Kasumi-1 (cell line): ENCODE measurements at places on chromosomes 7 and 10.
A peak's percentile ranks its signal among the peaks of the same experiment; 100 is the strongest.

GRCh38 chr7:151886783-151887182 lies 9.9 kb upstream of the PRKAG2 start:
- no peak for DNase-seq

GRCh38 chr7:138834583-138834982 lies 36.6 kb upstream of the ATP6V0A4 start:
- no peak for DNase-seq

DNA sequence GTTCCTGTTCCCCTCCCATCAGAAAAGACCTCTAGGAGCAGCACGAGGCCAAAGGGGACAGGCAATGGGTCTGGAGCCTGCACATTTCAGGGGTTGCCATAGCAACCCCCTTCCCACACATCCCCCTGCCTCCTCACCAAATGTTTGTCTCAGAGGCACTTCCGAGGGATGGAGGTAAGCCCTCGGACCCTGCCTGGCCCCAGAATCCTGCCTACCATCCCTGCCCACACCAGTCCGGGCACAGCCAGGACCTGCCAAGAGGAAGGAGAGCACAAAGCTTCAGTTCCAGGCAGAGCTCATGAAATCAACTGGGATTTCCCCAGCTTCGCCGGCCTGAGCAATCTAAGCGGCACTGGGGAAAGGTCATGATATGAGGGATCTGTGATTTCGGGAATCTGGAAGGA lies 175.0 kb upstream of the PLXNA4 start:
- DNase-seq, result no peak

- no peak for DNase-seq
These were observed 545 bp downstream of the GIGYF1 start for GRCh38 chr7:100693312-100694097.

DNA sequence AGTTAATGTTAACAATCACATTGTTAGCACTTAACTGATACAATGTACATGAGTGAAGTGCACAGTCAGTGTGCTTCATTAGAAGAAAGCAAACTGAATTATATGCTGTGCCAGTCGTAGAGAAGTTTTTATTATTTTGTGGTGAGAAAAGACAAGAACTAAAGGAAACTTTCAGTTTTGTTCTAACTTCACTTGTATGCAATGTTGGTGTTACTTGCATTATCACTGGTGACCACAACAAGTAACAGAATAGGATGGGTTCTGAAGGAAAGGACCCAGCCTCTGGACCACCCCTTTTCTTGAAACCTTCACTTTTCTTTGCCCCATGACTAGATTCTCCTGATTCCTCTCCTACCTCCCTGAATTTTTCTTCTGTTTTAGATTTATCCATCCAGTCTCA lies 123.3 kb upstream of the GAD2 start:
- no peak for DNase-seq

DNA sequence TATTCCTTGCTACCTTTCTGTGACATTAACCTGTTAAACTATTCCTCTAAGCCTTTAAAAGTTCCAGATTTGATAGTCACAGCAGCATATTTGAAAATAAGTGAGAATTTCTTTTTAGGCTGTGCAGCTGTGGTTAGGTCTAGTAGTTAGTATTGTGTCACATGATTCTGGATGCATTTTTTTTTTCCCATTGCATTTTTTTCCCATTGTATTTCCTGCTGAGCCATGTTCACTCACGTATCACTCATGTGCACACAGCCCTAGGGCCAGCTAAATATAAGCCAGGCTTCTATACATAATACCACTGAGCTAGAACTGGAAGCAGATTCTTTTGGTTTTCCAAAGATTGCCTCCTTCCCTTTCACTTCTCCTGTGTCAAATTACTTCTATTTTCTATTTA lies 37.4 kb downstream of the DNAJC9 start:
- no peak for DNase-seq

- no peak for DNase-seq
These were observed 1085.9 kb downstream of the GATA3 start for GRCh38 chr10:9140373-9140772.

- DNase-seq, result peak; percentile 68
These were observed 83.5 kb downstream of the ADK start for GRCh38 chr10:74234569-74234968.

DNA sequence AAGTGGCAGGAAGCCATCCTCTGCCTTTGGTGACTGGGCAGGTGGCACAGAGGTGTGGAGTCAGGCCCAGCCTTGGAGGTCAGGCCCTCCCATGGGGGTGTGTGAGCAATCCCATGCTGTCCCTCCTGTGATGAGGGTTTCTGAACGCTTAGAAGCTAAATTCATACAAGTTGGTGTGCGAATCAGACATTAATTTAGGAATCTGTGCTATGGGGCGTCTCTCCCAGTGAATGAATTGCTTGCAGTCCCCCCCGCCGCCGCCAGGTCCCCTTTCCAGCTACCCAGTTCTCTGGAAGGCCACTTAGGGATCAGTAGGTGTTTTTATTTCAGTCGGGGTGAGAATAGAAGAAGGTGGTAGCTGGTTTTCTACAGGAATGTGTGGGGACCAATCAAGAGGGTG lies 37.5 kb downstream of the LRRC18 start:
- DNase-seq, result no peak

GRCh38 chr7:1951159-1951536 lies 281.1 kb downstream of the ELFN1 start:
- DNase-seq, result no peak

DNA sequence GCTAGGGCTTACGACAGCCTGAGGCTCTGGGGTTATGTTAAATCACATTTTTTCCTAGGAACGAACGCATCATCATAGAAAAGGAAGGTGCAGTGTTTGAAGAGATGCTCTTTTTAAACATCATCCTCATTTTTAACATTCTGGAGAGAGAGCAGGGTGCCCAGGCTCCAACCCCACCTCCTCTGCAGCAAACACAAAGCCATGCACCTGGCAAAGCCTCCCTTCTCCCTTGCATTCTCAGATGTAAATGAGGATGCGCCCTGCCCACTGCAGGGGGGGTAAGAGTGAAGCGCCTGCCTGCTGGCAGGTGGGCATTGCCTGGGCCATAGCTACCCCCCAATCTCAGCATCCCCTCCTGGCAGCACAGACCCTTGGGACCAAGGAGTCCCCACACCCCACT lies 92.4 kb downstream of the PTPRN2 start:
- no peak for DNase-seq

- DNase-seq, result no peak
These were observed 84.0 kb upstream of the KLF6 start for GRCh38 chr10:3869036-3869435.

- no peak for DNase-seq
These were observed 1189.0 kb upstream of the LRRN3 start for GRCh38 chr7:109901926-109902325.

DNA sequence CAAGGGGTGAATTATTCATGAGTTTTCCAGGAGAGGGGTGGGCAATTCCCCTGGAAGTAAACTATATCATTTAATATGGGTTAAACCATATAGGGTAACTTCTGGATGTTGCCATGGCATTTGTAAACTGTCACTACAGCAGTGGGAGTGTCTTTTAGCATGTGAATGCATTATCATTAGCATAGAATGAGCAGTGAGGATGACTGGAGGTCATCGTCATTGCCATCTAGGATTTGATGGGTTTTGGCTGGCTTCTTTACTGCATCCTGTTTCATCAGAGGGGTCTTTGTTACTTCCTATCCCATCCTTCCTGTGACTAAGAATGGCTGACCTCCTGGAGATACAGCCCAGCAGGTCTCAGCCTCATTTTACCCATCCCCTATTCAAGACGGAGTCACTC lies 139.5 kb upstream of the PRKCQ start:
- no peak for DNase-seq

- no peak for DNase-seq
These were observed 34.1 kb downstream of the GBX1 start for GRCh38 chr7:151133266-151133985.

DNA sequence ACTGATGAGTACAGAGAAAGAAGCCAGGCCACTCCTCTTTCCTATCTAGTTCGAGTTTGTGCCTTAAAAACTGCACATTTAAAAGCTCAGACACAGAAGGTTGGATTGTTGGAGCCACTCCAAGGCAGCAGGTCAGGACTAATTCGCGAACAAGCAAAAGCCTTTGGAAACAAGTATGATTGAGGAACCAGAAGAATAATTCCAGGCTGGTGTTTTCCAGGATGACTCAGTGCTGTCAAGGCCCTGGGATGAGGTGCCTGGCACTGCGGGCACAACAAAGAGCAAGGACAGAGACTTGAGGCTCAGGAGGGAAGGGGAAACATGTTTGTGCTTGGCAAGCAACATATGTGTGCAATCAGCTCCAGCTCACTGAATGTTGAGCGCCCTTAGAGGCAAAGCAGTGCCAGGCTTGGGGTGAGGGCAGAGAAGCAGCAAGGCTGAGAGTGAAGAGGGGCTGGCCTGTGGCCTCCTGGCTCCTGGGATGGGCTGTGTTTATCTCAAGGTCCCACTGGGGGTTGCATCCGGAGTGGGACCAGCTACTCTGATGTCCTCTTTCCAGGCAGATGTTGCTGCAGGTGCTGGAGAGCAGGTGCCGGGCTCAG lies 44.1 kb downstream of the VSTM4 start:
- no peak for DNase-seq

GRCh38 chr7:133827707-133828623 lies 299.2 kb upstream of the LRGUK start:
- no peak for DNase-seq

DNA sequence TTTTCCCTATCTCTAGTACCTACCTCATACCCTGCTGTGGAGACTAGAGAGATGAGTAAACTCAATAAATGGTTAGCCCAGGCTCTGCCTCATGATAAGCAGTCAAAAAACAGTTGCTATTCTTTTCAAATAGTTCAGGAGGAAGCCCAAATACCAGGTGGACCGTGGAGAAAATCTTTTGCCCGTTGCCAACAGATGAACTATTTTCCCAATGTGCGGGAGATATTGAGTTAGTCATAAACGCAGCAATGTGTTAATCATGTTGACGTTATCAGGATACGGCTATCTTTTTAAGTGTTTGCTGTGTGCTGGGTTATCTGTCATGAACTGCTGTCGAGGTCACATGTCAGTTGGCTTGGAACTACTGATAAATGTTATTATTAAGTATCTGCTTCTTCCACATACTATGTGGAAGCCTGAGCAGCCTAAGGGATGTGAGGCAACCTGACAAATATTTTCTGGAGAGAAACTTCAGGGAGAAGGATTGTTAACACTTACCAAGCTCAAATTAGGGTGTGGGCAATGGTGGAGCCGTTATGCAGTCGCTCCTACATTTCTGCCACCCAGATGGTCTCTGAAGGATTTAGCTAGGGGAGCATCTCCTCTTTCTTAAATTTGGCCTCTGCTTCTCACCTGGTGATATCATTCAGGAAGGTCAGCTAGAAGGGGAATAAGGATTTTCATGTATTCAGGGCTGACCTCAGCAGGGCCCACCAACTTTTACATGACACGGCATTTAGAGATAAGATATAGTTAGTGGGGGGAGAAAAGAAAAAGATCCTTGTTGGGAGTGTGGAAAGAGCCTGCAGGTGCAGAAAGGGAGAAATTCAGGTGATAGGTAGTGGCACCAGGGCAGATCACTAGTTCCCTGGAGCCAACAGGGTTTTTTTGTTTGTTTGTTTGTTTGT lies 33.5 kb upstream of the SLC26A3 start:
- no peak for DNase-seq

DNA sequence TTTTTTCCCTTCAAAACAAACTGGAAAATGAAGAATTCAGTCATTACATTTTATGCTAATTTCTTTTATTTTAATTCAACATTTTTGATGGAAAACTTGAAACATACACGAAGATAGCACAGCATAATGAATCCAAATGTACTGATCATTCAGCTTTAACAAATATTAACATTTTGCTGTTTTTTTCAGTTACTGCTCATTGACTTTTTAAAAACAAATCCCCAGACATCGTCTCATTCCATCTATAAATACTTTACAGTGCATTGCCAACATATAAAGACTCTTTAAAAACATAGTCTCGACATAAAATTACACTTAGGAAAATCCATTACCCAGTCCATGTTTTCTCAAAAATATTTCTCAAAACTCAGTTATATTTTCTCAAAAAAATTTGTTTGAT lies 452.3 kb downstream of the GALNT17 start:
- DNase-seq, result no peak

GRCh38 chr10:5813091-5813340 lies 218 bp downstream of the GDI2 start:
- no peak for DNase-seq

- DNase-seq, result no peak
These were observed 526 bp downstream of the SFRP5 start for GRCh38 chr10:97771055-97771891.

DNA sequence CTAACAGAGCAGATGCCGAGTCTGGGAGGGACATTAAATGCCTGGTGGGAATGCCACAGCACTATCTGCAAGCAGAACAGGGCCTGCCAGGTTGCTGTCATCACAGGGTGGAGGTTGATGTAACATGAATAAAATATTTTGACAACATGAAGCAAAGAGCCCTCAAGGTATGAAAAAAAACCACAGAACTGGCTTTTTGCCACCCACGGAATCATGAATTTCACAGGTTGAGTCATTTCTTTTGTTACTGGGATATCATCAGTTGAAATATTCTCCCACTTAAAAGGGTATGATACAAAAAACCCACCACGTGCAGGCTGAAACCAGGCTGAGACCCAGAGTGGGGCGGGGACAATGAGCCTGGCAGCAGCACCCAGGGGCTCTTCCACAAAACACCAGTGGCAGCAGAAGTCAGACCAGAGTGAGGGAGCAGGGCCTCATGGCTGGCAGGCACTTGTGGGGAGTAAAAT lies 220.1 kb downstream of the TNS3 start:
- no peak for DNase-seq

- no peak for DNase-seq
These were observed 17.3 kb upstream of the FAM241B start for GRCh38 chr10:69612760-69613159.

DNA sequence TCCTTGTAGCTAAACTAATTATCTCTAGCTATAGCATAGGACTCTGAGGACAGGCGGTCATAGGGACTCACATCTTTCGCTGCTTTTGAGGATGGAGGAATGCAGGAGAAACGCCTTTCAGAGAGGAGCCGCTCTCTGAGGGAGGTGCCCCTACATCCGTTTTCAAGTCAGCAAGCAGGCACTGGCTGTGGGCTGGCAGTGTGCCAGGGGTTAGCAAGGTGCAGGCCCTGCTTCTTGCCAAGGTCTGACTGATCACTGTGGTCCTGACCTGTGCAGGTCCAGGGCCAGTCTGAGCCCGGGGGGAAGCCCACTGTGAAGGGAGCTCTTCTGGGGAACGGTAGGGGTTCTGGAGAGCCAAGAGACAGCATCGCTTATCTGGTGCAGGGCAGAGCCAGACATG lies 89.4 kb downstream of the SH3PXD2A start:
- DNase-seq, result no peak

DNA sequence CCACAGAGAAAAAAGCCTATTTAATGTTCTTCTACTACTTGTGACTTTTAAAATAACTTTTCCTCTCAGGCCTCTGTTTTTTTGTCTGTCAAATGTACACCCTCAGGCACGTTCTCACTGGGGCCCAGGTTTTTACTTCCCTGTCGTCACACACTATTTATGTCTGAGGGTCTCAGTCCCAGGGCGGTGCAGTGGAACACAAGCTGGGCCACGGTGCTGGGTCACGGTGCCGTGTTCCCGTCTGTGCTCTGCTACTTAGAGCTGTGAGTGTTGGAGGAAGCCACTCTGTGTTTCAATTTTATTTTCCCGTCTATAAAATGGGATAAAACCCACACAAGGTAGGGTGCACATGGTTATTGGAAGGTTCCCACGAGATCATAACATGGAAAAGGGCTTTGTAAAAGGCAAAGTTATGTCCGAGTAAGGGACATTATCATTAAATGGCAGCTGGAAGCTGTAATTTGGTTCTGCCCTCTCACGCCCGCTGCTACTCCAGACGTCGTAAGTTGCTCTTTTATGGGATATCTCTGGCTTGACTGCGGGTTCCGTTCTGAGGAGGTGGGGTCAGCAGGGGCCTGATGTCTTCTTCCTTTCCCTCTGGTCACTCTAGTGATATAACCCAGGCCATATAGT lies 25.2 kb downstream of the ZNF775 start:
- no peak for DNase-seq
